ENCODE measurements at places on chromosomes 11 and 22. TPM values are rescaled to one million over a fixed set of nuclear protein-coding genes. Genes with fewer than 3 reads are reported as not detected.

CD248 gene
- 45.2 TPM for total RNA-seq

MEI1 gene
- 6.4 TPM for total RNA-seq

CCDC179 gene
- not detected for total RNA-seq

DNA sequence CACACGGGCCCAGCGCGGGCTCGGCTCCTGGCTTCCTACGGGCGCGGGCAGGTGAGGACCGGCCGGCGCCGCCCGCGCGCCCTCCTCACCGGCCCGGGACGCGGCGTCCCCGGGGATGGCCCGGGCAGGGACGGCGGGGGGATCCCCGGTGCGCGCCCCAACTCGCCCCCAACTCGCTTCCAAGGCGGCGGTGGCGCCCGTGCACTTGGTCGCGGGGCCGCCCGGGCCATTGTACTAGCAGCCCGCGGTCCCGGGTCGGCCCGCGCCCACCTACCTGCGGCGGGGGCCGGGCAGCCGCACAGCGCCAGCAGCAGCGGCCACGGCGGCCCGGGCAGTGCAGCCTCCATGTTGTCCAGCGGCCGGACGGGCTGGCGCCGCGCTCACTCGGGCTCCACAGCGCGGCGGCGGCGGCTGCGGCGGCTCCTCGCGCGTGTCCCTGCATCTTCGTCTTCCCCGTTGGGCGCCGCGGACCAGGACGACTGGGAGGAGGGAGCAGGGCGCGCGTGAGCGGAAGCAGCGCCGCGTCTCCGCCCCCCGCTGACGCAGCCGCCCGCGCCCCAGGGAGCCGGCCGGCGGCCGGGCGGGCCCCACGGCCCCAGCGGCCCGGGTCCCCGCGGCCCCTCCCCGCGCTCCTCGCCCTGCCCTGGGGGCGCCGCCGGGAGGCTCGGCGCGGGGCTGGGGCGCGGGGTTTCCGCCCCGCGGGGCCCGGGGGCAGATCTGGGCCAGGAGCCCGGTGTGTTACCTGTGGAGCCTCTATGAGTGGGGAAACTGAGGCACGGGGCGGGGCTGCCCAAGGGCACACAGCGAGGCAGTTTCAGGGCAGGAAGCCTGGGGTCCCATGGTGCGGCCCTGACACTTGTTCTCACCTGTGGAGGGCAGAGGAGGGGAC is 159.3 kb upstream of the GRK3 start:
- H3K4me1 ChIP-seq: peaks cover 46% of the 10 kb centered on the region
- peak overlapping the region; percentile 80 for H3K4me3 ChIP-seq
- H3K27me3 ChIP-seq: no peaks in the 10 kb centered on the region
- H3K36me3 ChIP-seq: no peaks in the 10 kb centered on the region

DNA sequence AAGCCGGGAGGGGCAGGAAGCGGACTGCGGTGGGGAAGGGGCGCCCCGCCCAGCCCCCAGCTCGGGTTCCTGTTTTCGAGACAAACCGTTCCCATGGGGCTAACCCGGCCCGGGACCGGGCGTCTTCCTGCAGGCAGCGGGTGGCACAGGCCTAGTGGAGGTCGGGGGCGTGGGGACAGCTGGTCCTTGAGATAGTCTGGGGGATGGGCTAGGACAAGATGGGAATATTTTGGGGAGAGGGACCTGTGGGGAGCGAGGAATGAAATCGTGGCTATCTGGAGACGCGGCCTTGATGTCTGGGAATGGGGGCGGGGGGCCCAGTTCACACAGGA is 1.2 kb upstream of the RASGRP2 start:
- H3K27ac ChIP-seq: peak overlapping the region; percentile 87
- peaks cover 51% of the 10 kb centered on the region for H3K4me1 ChIP-seq
- H3K27me3 ChIP-seq: peaks cover 7% of the 10 kb centered on the region

GRCh38 chr11:104907521-104908185 is 9.4 kb upstream of the CASP12 start:
- H3K27ac ChIP-seq: no peak overlapping the region
- no peaks in the 10 kb centered on the region for H3K27me3 ChIP-seq
- no peaks in the 10 kb centered on the region for H3K4me1 ChIP-seq

All from vagina (tissue), 2 donors.